Forelimb muscle (tissue), 1 donor: ENCODE measurements at places on chromosomes 12 and 14.

DNA sequence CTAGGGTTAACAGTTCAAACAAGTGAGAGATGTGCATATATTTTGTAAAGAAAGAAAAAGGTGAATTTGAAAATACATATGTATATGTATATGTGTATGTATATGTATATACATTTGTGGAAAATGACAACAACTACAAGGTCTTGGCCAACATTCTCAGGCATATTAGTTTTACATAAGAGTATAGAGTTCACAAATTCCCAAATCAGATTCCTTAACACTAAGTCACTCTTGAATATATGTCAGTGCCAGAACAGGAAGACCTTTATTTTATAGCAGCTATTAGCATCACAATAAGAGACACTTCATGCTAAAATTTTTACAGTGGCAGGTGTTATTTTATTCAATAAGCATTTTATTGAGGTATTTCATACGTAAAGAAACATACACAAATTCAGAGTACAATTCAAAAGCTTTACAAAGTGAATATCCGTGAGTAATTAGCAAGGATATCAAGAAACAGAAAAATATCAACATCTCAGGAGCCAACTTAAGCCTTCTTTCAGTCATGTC is 179.7 kb downstream of the SLC6A15 start:
- no peak for DNase-seq

DNA sequence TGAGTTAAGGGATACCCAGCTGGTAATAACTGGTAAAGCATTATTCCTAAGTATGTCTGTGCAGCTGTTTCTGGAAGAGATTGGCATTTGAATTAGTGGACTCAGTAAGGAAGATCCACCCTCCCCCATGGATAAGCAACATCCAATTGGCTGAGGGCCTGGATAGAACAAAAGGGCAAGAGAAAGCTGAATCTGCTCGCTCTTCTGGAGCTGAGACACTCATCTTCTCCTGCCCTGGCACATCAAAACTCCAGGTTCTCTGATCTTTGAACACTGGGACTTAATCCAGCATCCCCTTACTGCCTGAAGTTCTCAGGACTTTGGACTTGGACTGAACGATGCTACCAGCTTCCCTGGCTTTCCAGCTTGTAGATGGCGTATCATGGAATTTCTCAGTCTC is 63.1 kb upstream of the CNOT2 start:
- no peak for DNase-seq

DNA sequence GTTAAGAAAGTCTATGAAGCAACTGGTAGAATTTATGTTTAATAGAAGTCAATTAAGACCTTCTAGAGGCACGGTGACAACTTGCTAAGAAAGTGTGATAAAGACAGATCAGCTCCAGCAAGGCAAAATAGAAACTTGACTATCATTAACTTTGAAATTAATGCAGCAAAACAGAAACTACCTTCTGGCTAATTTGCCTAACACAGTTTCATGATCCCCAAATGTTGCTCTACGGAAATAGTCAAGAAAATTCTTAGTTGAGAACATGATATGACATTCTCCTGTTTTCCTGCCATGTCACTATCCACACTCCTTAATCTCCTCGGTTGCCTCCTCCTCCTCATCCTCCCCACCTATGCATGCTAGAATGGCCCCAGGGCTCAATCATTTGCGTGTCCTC is 4.2 kb downstream of the DENND5B start:
- no peak for DNase-seq

- DNase-seq, result no peak
Measured at GRCh38 chr14:102363182-102363943, 622 bp downstream of the TECPR2 start.

DNA sequence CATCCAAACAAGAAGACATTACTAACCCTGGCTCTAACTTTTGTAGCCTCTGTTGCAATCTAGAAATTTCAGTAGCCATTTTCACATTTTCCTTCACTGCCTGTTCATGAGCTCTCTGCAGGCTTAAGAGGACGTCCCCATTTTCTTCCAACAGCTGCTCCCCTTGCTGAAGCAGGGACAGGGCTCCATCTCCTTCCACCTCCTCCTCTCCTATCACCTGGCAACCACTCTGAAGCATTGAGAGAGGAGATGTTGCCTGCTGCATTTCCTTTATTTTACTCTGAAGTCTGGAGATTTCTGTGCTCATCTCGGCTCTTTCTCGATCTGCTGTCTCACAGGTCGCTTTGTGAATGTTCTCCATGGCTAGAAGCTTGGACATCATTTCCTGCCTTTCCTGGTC is 73.3 kb downstream of the NIN start:
- no peak for DNase-seq

DNA sequence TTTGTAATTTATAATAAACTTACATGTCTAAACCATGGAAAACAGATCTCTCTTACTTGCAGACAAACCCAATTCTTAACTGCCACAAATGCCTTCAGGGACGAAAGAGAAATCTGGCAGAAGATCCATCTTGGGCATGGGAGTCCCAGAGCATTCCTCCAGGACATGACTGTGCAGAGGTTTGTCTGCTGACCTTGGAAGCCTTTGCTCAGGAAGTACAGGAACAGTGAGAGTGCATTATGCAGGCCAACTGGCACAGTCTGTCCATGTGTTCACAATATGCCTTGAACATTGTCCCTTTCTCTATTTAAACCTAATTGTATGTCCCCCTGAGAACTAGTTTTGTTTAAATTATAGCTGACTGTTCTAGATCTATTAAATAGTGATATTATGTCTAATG is 467.1 kb downstream of the ATP23 start:
- DNase-seq, result no peak

GRCh38 chr14:64681796-64682710 is 22.2 kb upstream of the PLEKHG3 start:
- peak; percentile 28 for DNase-seq

DNA sequence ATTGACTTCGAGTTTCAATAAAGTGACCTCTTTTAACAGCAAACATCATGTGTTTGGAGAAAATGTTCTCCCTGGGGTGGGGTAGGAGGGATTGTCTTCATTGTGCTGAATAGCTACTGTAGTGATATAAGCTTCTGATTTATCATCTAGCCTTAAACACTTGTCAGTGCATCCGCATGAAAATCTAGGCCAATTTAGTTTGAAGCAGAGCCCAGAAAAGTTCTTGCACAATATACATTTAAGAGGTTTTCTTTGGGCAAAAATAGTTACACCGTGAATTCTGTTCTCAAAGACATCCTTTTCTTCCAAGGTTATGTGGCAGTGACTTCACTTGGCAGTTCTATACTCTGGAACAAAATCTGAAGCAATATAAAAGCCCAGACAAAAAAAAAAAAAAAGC is 136.0 kb upstream of the IFNG-AS1 start:
- peak; percentile 52 for DNase-seq

DNA sequence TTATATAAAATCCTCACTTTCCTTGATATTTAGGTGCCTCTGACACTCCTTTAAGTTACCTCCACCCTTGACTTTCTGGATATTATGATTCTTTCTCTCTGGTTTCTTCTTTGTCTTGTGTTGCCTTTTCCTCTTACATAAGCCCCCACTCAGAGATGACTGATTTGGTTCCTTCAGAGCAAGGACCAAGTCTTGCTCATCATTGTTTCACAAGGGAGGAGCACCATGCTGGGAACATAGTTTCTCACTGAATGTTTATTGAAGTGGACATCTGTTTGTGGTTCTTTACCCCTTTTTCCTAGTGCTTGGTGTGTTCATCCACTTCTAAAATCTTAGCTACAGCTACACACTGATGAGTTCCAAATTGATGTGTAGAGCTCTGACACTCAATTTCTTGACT is 161.3 kb upstream of the PTPRQ start:
- DNase-seq, result no peak

DNA sequence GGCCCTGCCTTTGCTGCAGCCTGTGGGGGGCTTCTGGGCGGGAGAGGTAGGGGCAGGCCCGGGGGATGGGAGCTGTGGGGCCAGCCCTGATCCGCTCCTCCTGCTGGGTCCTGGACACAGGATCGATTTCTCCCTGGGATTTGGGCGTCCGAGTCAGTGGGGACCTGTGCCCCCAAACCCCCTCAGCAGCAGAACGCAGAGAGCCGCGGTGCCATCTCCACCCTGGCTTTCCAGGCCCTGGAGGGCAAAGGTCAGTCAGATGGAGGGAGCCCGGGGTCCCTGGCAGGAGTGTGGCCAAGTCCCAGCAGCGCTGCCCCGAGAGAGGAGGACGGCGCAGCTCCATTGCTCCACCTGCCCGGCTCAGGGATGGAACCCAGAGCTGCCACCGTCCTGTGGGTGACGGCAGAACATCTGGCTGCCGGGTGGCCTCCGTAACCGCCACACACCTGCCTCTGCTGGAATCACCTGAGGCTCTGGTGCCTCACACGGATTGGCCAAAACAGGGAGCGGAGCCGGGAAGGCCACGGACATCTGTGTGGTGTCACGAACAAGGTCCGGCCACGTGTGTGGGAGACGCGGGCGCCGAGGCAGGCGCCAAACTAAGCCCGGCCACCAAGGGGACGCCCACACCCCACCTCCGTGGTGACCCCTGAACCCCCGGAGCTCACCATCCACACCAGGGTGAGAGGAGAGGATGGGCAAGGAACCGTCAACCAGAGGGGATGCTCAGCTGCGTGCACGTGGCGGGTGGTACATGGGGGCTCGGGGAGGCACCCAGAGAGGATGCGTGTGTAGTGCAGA is 80.3 kb upstream of the FBRSL1 start:
- no peak for DNase-seq

GRCh38 chr14:102754370-102755262 is 22.6 kb upstream of the TRAF3 start:
- no peak for DNase-seq

- DNase-seq, result no peak
Measured at GRCh38 chr12:118350908-118351559, 21.7 kb downstream of the TAOK3 start.

DNA sequence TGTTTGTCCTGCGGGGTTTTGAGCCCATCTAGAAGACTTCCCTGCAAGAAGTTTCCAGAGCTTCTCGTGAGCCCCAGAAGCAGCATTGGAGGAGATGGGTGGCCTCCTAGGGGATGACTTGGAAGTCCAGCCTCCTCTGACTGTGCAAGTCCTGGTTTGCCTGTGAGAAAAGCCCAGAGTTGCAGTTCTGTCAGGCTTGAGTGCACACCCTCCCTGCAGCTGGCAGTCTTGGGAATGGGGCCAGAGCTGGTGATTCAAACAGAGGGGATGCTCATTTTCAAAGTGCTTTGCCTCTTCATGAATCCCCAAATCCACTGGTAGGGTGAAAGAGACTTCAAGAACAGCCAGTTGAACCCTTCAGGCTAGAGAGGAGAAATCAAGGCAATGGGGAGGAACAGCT is 3.9 kb upstream of the PPP1R1A start:
- no peak for DNase-seq

GRCh38 chr14:60171690-60172089 is 6.5 kb upstream of the DHRS7 start:
- DNase-seq, result no peak

- no peak for DNase-seq
Measured at GRCh38 chr14:93128725-93129459, 13.2 kb upstream of the ITPK1 start.

DNA sequence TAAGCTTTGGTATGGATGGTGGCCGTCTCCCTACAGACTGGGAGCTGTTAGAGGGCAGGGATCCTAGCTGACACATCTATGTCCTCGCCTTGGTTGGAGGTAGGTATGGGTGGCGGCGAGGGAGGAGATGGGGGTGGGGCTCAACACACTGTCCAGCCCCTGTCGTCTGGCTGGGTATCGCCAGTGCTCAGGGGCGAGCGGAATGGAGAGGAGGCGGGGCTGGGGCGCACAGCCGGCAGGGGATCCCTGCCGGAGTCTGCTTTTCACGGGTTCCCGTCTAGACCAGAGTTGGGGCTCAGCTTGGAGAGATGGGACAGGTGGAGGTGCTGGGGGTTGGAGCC is 16.1 kb downstream of the TAMALIN start:
- DNase-seq, result no peak

DNA sequence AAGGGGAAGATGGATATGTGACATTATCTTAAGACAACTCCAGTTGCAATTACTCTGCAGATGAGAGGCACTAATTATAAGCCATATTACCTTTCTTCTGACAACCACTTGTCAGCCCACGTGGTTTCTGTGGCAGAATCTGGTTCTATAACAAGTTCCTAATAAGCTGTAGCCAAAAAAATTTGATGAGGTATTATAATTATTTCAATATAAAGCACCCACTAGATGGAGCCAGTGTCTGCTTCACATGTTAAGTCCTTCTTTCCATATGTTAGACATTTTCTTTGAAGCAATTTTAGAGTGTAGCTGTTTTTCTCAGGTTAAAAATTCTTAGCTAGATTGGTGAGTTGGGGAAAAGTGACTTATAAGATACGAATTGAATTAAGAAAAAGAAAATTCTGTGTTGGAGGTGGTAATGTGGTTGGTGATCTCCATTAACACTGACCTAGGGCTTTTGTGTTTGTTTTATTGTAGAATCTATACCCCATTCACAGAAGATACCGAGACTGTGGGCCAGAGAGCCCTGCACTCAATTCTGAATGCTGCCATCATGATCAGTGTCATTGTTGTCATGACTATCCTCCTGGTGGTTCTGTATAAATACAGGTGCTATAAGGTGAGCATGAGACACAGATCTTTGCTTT is 36.9 kb downstream of the PSEN1 start:
- no peak for DNase-seq

GRCh38 chr12:93825931-93826555 is 148.9 kb downstream of the CRADD start:
- DNase-seq, result peak; percentile 81

GRCh38 chr12:104930388-104931326 is 27.4 kb downstream of the SLC41A2 start:
- no peak for DNase-seq

GRCh38 chr12:107670999-107671643 is 14.5 kb upstream of the PWP1 start:
- DNase-seq, result no peak

DNA sequence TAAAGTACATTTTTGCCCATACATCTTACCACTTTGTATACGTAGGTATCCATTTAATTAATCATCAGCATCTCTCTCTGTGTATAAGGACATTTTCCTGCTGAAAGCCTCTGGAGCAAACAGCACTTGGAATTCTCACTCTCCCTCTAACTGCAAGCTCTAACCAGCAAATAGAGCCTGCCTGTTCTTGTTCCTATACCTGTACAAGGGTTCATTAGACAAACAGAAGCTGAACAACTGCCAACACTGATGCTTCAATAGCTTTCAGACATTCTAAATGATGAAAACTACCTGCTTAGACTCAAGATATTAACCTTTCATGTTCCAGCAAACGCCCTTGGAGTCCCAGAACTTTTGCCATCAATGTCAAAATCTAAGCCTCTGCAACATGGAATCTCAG is 98.0 kb downstream of the KCNH5 start:
- DNase-seq, result no peak

DNA sequence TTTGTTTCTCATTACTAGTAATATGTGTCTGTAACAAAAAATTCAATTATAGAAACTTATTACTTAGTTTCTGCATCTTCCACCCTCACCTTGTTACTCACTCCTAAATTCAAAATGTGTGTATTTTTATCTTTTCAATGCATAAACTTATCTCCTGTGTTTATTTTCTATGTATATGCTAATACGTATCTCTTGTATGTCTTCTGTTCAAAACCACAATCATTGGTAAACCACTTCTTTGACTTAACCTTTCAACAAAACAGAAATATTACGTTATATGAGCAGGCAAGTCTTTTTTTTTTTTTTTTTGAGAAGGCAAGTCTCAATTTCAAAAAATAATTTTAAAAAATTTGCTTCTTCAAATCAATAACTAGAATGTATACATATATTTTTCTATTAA is 39.2 kb upstream of the RPH3A start:
- DNase-seq, result no peak

- DNase-seq, result no peak
Measured at GRCh38 chr12:107360033-107360432, 266.7 kb upstream of the CRY1 start.

GRCh38 chr14:85085981-85086380 is 444.0 kb upstream of the FLRT2 start:
- DNase-seq, result no peak

GRCh38 chr12:131057722-131058515 is 104.2 kb downstream of the ADGRD1 start:
- no peak for DNase-seq
